Stimulated activated CD4-positive, alpha-beta T cell treated with anti-CD3 and anti-CD28 coated beads, Interleukin-1b, Interleukin-23, amount 100 ng/mL, for 48 hours (primary cell): ENCODE measurements at places on chromosomes 3 and 15.

GRCh38 chr3:134369231-134369741, 5.0 kb downstream of the AMOTL2 start:
- DNase-seq = no peak

DNA sequence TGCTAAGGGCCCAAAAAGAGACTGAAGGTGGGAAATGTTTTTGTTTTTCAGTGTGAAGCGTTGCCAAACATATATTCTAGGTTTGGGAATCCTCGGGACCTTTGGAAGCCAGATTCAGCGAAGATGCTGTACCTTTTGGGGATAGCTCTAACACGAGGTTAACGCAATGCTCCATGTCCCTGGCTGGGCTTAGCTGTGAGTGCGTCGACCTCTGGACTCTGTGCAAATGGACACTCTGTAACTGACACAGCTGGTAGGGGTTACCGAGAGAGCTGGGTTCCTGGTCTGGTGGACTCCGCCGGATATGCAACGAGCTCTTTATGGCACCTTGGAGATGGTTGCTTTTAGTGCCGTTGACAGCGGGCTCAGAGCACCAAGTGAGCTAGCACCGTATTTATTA, 724 bp upstream of the SH3GL3 start:
- no peak for DNase-seq

- DNase-seq = no peak
These were observed 288.7 kb downstream of the GBE1 start for GRCh38 chr3:81472600-81473362.

- no peak for DNase-seq
These were observed 43.6 kb downstream of the C3orf20 start for GRCh38 chr3:14718539-14718938.

DNA sequence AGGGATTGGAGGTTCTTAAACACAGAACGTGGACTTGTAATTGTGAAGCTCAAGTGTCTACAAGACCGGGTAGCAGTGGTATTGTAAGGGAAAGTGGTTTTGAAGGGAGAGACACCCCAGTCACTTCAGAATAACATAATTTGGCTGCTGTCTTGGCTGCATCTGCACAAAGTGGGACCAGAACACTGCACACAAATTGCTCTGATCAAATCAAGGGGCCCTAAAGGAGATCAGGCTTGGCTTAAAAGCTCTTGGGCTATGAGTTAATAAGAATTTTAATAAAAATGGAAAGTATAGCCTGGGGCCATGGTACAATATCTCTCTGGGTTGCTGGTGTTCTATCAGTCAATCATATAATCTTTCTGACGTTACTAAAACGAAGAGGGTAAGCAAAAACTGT, 356.1 kb upstream of the ICE2 start:
- no peak for DNase-seq
